Skeletal muscle cell (primary cell): ENCODE measurements at places on chromosomes 3 and 15.

DNA sequence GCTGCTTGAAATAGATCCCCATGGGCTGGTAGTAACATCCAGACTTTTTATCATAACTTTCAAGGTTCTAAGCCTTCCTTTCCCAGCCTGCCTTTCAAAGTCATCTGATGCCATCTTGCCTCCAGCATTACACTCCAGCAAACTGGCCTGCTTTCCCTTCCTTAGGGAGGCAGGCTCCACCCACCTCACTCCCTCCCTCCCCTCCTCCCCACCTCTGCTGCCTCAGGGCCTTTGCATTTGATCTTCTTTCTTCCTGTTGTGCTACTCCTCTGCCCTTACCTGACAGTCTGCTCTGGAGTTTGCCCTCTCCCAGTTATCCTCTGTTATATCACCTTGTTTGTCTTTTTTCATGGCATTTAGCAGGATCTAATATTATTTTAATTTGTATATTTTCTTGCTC is 319.5 kb downstream of the KCNH8 start:
- DNase-seq, result no peak

DNA sequence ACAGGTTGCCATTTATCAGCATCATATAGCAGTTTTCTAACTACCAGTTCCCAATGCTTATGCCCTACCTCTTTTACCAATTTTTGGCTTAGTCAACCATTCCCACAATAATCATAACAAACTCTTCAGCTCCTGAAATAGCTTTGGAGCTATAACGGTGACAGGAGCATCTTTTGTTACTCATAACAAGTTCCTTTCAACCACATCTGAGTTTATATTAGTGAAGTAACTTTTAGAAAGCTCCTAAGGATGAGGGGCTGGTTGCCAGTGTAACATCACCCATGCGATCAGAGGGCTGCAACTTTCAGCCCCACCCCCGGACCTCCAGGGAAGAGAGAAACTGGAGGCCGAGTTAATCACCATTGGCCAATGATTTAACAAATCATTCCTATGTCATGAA is 495.3 kb upstream of the RASGRP1 start:
- DNase-seq, result no peak

- DNase-seq, result no peak
Observed at GRCh38 chr15:29266052-29266582, 3.5 kb downstream of the NSMCE3 start.

- no peak for DNase-seq
Observed at GRCh38 chr3:108524537-108524936, 14.1 kb upstream of the MYH15 start.

- no peak for DNase-seq
Observed at GRCh38 chr15:95105229-95105628, 873.9 kb downstream of the MCTP2 start.

DNA sequence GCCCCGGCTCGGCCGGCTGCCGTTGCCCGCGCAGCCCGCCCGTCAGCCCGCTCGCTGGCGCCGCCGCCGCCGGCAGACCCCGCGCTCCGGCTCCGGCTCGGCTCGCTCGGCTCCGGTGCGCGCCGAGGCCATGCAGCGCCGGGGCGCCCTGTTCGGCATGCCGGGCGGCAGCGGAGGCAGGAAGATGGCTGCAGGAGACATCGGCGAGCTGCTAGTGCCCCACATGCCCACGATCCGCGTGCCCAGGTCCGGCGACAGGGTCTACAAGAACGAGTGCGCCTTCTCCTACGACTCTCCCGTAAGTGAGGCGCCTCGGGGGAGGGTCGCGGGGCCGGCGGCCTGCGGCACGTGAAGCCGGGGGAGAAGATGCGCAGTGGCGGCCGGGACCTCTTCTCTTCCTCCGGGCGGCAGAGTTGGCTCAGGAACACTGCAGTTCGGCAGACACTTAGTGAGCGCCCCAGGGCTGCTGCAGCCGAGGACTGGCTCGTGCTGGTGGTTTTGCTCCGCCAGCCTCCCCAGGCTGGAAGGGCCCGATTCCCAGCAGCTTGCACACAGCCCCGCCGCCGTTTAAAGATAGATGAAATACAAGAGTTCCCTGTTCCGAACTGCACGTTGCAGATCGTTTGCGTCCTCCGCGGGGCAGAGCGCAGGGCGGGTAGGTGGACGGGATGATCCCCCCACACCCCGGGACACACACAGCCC is 407 bp downstream of the USP13 start:
- DNase-seq, result no peak

DNA sequence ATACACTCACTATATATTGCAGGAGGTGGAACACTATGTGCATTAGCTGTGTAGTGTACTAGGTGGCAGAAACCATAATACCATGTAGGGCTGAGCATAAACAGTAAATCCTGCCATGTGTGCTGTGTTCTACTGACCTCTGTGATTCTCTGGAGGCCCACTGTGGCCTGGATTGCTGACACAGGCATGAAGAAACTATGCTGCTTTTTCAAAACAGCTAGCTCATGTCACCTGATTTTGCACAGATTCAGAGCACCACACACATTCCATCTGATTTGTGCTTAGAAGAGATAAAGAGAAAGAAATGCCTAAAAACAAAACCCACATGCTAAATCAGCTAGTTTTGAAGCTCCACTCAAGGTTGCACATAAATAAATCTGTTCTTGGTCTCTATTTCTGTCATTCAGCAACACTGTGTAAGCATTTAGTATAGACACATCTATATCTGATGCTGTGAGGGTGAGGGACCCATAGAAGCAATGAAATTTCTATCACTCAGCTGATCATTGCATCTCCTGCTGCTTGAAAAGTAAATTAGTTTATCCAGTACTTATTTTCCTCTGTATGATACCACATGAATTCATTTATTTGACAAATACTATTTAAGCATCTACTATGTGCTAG is 1007.7 kb upstream of the SEMA6D start:
- DNase-seq, result no peak

GRCh38 chr3:156816091-156816793 is 9.9 kb upstream of the LEKR1 start:
- DNase-seq, result no peak

DNA sequence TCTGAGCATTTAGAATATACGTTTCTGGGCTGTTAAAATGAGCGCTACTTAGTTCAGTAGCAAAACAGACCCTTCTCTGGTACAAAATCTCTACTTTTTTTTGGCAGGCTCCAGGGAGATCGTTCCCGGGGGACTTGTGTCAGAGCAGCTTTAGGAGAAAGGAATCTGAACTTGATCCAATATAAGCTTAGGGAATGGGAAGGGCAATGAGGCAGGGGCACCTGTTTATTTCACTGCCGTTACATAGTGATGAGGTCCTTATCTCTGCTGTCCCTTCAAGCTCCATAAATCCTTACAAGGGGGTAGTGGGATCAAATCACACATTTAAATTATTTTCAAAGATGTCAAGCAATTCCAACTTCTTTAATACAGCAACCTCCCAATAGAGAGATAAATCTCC is 128.7 kb upstream of the BNIP2 start:
- no peak for DNase-seq

DNA sequence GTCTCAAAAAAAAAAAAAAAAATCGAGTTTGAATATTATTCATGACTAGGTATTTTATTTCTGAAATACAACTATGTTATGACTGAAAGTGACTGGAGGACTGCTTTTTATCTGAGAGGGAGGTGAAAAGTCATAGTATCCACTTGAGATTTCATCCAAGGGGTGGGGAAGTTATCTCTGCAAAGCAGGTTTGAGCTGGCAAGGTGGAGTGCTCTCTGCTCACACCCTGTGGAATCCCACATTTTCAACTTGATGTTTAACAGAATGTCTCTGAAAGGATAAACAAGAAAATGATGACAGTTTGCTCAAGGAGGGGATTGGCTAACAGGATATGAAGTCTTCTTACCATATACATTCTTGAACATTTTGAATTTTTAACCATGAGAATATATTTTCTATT is 27.3 kb upstream of the SEC62 start:
- no peak for DNase-seq

DNA sequence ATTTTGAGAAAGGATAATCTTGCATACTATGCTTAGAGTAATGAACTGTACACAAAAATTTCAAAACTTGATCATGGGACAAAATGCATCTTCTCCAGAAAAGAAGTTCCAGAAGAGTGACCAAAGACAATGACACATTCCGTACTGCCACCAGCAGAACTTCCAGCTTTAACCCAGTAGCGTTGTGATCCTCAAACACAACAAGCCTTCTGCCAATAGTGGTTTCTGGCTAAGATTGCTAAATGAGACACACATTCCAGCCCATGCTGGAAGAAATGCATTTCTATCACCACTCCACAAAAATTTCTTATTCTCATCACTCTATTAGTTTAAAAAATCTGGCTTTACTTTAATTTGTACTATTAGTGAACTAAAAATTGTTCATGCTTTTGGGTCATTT is 334.9 kb downstream of the TBC1D5 start:
- DNase-seq, result no peak

DNA sequence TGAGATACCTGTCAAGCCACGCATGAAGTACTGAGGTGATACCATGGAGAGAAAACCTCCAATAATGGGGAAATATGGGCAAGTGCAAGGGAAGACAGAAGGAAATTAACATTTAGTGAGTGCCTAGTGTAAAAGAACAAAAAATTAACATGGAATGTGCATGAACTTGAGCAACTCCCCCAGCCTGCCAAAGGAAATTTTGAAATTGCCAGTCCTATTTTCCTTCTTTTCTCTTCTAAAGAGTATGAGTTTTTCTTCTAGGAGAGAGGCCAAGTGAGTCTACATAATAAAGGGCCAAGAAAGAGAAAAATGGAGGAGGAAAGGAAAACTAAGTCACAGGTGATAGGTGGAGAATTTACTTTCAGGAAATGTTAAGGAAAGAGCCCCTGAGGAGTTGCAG is 602.4 kb upstream of the MDFIC2 start:
- no peak for DNase-seq

DNA sequence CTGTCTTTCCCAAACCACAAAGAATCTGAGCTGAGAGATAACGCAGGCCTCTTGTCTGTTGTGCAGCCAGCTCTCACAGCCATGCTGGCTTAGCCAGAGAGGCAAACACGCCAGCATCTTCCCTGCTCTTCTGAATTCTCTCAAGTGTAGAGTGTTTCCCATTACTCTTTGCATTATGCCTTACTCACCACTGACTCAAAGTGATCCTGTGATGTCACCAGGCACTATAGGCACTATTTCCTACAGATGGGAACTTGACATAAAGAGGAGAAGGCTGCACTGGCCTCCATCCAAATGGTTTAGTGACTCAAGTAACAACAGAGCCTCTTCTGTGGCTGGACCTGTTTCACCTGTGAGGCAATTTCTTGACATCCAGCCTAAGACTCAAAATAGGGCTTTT is 44.4 kb downstream of the PDZRN3 start:
- DNase-seq, result peak; percentile 100

DNA sequence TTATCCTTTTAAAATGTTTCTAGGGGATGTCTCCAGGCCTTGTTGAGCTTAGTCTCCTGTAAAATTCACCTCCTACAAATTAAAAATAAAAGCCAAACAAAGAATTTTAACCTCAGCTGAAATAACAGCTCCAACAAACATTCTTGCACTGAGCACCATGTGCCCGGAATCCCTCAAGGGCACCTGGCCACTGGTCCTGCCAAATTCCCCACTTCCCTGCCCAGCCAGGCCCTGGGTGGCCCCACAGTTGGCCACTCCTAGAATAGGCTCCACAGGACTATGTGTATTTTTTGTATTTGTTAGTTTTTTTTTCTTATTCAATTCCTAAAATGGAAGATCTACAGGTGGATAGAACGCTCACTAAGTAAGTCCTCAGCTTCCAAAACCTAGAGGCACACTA is 33.1 kb upstream of the PLA2G4E start:
- no peak for DNase-seq
